ENCODE measurements at places on chromosomes 1 and 21. TPM values are rescaled to one million over a fixed set of nuclear protein-coding genes. Genes with fewer than 3 reads are reported as not detected.

The SHISA4 gene
- 10.8 TPM for total RNA-seq

The LCE1E gene
- total RNA-seq: not detected

The TCHH gene
- not detected for total RNA-seq

- no peak for DNase-seq
Measured at GRCh38 chr1:58157256-58157655, 389.3 kb downstream of the OMA1 start.

GRCh38 chr21:26782747-26783146 is 62.5 kb downstream of the ADAMTS1 start:
- no peak for DNase-seq

DNA sequence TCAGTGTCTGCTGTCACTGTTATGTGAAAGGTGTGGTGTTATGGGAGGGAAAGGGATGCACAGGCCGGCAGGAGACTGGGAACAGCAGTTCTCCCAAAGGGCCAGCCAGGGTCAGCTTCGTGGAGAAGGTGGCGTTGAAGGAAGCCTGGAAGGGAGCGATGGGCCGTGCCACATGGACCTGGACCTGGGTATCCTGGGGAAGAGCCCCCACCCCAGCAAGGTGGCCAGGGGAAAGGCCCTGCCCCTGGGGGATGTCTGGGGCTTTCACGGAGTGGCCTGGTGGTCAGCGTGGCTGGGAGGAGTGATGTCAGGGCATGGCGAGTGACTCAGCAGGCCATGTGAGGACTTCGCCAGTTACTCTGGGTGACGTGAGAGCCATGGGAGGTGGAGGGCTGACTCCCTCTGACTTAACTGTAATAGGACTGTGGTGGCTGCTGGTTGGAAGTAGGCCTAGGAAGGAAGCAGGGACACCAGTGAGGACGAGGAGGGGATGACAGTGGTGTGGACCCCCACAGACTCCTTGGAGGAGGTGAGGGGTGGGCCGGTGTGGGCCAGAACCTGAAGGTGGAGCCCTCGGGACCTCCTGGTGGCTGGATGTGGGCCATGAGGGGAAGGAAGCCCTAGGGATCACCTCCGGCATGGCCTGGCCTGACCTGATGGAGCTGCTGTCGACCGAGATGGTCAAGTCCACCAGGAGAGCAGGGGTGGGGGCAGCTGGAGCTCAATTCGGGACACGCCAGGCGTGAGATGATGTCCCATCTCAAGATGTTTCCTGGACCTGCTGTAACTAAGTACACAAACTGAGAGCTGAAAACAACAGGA is 54.5 kb downstream of the BACE2 start:
- DNase-seq: no peak

DNA sequence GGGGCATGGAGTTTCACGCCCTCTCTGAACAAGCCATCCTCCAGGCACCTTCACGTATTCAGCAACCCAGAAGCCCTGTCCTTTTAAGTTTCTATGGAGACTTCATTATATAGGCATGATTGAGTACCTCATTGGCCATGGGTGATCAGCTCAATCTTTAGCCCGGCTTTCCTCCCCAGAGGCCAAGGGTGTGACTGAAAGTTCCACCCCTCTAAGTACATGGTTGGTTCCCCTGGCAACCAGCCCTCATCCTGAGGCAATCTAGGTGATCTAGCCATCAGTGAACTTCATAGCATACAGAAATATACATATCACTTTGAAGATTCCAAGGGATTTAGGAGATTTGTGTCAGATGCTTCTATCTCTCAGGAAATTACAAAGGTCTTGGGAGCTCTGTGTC is 21.3 kb upstream of the DHX9 start:
- no peak for DNase-seq

DNA sequence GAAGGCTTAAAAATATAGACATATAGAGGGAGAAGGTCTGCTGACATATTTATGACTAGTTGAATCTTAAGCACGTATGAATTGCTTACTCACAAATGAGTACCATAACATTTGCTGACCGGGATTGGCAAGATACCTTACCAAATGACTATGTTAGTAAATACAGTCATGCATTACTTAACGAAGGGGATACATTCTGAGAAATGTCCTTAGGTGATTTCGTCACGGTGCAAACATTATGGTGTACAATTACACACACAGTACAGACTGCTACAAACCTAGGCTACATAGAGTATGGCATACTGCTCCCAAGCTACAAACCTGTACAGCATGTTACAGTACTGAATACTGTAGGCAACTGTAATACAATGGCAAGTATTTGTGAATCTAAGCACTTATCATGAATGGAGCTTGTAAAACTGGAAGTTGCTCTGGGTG is 19.4 kb upstream of the UBE2U start:
- no peak for DNase-seq

DNA sequence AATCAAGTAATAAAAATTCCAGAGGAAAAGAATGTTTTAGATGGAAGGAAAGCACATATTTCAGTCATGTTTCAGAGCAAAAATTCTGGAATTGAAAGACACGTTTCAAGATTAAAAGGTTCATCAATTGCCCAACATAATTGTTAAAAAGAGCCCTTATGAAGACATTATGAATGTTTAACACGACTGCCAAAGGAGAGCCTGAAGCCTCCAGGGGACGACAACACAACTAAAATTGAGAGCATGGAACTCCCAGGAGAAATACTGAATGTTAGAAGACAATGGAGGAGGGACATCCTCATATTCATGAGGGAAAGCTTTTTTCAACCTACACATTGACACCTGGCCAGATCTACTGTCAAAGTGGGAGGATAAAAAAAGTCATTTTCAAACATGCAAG is 16.0 kb downstream of the OR2T11 start:
- DNase-seq: no peak

- DNase-seq: no peak
Measured at GRCh38 chr1:112554411-112554810, 45.6 kb downstream of the WNT2B start.
